ENCODE measurements at places on chromosomes 12 and 14.

DNA sequence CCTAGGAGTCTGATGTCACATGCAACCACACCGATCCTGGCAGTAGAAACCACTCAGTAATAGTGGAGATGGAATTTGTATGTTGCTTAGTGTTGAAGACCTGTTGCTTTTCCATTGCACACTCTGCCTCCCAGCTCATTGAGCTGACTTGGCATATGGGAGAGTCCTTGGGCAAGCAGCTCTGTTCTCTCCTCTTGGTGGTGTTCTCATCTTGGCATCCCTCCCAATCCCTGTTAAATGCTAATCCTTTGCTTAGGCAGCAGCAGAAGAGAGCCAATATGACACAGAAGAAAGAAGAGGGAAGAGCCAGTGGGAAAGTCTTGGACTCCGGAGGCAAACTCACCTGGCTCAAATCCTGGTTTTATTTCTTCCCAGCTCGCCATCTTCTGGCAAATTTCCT lies 178.0 kb upstream of the CAND1 start:
- DNase-seq, result no peak

DNA sequence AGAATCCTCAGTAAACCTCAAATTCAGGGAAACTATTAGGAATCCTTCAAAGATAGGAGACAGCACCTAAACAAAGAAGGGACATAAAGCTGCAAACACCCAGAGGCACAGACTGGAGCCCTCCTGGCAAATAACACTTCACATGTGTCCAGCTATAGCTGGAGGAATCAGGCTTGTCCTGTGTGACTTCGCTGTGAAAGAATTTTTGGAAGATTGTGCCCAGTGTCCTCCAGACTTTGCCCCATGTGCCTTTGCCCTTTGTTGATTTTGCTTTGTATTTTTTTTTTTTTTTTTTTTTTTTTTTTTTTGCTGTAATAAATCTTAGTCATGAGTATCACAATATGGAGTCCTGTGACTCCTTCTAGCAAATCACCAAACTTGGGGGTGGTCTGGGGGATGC lies 136.8 kb downstream of the KCNH5 start:
- DNase-seq, result no peak

DNA sequence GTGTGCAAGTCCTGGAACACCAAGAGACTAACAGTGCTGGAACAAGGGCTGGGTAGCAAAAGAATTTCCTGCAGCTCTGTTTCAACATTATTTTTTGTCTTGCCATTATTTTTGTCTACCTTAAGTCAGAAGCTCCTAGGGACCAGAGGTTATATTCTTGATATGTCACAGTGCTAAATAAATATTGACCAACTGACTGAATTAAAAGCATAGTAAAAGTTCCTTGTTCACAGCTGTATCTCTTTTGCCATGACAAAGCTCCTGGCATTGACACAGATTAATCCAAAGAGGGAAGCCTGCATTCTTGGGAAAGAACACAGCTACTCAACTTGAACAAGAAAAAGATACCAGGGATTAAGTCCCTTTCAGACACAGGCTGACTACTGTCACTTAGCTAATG lies 136.5 kb downstream of the SPTSSA start:
- DNase-seq, result no peak

DNA sequence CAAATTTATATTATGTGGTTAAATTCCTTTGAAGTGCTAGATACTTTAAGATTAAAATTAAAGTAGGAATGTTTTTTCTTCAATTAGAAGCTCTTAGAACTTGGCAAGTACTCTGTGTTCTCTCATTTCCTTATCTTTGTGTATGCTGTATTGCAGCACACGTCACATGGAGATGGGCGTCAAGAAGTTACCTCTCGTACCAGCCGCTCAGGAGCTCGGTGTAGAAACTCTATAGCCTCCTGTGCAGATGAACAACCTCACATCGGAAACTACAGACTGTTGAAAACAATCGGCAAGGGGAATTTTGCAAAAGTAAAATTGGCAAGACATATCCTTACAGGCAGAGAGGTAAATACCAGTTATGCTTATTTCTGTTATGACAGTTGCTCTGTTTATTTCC lies 19.7 kb downstream of the MARK3 start:
- no peak for DNase-seq

DNA sequence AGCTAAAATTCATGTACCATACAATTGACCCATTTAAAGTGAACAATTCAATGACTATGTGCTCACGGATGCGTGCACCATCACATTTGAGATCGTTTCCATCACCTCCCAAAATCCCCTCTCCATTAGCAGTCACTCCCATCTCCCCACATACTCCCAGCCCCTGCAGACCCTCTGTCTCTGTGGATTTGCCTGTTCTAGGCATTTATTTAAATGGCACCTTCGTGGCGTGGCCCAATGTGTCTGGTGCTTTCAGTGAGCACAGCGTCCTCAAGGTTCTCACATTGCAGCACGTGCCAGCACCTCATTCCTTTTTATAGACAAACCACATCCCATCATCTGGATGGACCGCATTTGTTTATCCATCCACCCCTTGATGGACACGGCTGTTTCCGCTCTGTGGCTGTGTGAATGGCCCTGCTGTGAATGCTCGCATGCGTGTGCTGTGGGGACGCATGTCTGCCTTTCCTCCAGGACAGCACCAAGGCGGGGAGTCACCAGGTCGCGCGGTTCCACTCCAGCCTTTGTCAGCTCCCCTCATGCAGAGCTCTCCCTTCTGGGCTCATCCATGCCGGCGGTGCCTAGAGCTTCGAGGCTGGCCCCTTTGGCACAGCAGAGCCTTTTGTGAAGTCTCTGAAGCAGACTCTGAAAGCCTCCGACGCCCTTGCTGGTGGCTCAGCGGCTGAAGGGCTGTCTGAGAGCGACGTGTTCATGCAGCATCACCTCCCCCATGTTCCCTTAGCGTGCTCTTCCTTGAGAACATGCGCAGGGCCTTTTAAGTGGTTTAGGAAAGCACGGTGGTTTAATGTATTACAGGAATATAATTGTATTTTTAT lies 184.4 kb downstream of the KIF26A start:
- no peak for DNase-seq

DNA sequence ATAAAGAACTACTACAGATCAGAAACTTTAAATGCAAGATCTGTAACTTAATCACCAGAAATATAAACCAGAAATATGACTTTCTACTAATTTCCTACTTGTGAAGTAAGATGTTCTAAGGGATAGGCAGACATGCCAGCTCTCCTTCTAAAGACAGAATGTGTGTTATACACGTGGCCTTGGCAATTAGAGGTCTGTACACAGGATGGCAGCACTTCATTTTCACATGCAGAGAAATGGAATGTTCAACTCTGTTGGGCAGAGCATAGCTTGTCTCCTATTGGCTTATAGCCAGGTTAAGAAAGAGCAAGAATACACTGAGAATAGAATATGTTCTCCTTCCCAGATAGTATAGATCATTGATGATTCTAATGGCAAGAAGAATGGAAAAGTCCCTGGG lies 403.8 kb downstream of the DAD1 start:
- DNase-seq, result no peak

DNA sequence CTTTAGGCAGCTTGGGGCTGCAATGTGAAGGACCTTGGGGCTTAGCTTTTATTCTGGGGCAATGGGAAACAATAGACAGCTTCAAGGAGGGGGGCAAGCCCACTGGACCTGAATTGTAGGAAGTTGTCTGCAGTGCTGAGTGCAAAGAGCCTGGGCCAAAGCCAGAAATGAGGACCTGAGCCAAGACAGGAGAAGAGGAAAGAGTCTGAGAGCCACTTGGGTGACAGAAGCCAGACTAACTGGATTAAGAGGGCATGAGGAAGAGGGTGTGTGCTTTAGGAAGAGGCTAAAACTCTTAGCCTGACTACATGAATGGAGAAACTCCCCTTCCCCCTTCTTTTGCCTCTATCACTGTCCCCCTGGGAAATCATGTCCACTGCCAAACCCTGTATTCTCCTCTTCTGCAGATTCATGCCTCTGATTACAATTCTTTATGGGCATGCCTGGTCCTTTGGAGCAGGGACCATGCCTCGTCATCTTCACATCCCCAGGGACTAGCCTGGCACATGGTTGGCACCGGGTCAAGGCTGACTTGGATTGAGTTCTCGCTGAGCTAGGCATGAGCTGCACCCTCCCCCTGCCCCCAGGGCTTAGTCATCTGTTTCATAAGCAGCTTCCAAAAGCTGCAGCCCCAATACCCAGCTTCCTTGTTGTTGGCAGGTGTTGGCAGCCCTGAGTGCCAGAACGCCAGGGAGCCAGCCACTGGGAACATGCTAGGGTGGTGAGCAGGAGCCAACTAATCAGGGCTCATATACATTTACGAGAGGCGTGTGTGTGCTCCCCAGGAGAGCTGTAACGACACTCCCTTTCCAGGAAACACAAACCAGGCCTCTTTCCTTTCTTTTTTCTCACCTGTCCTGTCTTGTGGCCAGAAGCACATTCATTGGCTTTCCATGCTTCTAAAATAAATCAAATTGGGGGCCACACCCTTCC lies 27.7 kb upstream of the JDP2 start:
- no peak for DNase-seq

GRCh38 chr12:96015672-96016071 lies 19.5 kb upstream of the HAL start:
- DNase-seq, result no peak

DNA sequence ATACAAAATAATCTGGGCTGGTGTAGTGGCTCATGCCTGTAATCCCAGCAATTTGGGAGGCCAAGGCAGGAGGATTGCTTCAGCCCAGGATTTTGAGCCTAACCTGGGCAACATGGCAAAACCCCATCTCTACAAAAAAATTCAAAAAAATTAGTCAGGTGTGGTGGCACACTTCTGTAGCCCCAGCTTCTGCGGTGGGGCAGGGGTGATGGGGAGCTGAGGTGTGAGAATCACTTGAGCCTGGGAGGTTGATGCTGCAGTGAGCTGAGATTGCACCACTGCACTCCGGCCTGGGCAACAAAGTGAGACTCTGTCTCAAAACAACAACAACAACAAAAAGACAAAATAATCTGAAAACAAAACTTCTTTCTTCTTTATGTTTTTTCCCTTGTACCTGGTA lies 66.0 kb downstream of the TC2N start:
- DNase-seq, result no peak

DNA sequence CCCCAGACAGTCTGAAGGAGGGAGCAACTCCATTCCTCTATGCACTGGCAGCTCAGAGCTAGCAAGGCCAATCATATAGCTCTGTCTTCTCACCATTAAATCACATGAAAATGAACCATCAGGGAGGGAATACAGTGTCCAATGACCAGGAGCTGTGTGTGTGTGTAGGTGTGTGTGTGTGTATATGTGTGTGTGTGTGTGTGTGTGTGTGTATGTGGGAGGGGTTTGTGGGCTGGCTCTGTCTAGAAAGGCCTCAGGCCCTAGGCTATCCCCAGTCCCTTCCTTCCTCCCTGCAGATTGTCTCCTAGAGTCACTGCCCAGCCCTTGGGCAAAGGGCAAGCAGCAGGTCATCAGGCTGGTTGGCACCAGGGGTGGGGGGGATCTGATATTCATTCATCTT lies 5.7 kb upstream of the SUSD6 start:
- DNase-seq, result no peak

GRCh38 chr14:64708148-64709004 lies 4.2 kb downstream of the PLEKHG3 start:
- DNase-seq, result no peak

DNA sequence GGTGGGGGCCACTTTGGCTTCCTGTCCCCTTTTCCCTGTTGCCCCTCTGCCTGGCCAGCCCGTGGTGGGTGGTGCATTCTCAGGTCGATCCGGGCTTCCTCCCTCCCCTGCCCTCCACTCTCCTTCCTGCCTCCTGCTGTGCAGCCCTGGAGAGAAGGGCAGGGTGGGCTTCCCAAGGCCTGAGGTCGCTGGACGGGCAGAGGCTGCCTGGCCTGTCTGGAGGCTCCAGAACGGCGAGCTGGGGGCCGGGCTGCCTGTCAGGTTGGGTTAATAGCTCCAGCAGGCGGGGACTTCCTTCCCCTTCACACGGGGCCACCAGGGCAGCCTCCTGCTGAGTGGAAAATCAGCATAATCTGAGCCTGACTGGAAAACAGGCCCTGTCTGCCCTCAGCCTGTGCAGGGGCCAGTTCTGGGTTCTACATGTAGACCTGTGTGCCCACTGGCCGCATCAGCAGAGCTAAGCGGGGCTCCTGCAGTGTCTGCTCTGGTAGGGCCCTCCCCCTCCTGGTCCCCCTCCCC lies 11.3 kb downstream of the KIF26A start:
- DNase-seq, result no peak

- no peak for DNase-seq
These were observed 344.5 kb downstream of the AEBP2 start for GRCh38 chr12:19783547-19784444.

DNA sequence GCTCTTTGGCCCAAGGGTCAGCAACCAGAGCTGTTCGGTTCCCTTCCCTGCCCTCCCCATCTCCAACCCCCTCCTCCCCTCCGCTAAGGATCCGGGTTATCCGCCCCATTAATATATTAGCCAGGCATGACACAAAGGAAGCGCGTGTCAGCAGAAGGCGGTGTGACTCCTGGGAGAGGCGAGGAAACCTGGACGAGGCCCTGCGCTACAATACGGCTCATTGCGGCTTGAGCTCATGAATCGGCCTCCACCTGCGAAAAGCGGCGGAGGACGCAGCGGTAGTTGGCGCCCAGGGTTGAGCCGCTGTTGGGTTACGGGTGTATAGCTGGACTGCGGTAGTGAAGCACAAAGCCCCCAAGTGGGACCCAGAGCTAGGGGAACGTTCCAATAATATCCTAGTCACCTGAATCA lies 9.9 kb downstream of the FOXA1 start:
- no peak for DNase-seq
